ENCODE measurements at places on chromosomes 4 and X.

- DNase-seq: no peak
Observed at GRCh38 chr4:125750828-125751466, 436.2 kb downstream of the FAT4 start.

DNA sequence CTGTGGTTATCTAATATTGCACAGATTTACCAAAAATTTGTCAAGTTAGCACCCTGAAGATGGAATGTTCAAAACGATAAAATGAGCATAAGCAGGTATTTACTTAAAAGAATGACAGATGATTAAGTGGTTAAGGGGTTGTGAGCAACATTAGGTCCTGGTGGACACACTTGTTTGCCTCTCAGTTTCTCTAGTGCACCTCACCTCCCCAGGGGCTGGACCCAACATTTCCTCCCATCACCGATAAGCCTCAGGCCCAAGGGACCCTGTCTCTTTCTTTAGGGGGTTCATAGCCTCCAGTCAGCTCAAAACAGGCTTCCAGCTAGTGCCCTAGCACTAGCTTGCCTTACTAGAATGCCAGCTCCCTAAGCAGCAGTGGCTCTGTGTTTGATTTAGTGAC, 88.0 kb downstream of the ATP11C start:
- DNase-seq: no peak

- peak; percentile 33 for DNase-seq
Observed at GRCh38 chrX:8971116-8971515, 62.8 kb downstream of the FAM9B start.

GRCh38 chr4:37601531-37601930, 84.6 kb downstream of the RELL1 start:
- peak; percentile 84 for DNase-seq

DNA sequence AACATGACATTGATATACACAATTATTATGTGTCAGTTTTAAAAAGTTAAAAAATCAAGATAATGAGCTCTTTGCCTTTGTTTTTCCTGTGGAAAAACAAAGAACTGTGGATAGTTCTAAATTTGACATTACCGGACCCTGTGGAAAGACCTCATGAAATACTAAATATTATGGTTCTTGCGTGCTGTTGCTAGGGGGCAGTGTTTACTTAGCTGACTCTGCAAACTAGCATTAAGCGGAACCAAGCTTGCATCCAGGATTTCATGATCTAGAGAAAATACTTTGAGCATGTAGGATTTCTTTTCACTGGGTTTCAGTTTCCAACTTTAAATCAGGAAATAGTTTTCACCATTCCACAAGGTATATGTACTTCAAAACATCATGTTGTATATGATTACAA, 33.6 kb downstream of the CLCN4 start:
- DNase-seq: peak; percentile 63

DNA sequence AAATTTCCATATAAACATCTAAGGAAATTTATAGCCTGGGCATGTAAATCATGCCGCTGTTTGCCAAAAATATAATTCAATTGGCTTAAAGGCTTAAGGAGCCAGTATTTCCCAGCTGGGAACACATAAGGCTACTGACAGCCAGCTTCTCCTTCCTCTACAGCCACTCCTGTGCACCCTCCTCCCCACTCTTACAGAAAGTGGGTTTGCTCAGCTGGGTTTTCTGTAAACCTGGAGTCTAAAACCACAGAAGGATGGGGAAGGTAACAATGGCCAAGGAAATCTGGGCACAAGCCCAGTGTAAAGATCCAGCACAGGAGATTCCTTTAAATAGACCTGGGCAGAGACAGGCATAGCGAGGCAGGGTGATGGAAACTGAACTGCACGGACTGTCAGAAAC, 18.5 kb downstream of the ACSL1 start:
- DNase-seq: no peak

GRCh38 chr4:38805530-38806145, 1.0 kb upstream of the TLR1 start:
- DNase-seq: peak; percentile 86

- no peak for DNase-seq
Observed at GRCh38 chr4:74375824-74376426, 11.0 kb downstream of the EREG start.

DNA sequence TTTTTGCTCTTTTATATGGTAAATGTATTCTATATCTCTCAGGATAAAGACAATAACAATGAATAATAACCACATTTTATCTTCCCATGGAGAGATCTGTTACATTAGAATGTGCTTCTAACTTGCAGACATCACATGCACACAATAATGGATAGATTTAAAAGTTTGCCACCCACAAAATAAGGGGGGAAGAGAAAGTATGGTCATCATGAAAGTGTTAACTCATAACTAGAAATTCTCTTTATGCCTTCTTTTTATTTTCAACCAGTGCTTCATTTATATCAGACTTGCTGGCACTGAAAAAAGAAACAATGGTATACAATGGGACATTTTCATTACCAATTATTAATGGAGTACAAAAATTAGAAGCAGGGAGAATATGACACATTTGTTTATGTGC, 470.0 kb downstream of the FAT4 start:
- no peak for DNase-seq

DNA sequence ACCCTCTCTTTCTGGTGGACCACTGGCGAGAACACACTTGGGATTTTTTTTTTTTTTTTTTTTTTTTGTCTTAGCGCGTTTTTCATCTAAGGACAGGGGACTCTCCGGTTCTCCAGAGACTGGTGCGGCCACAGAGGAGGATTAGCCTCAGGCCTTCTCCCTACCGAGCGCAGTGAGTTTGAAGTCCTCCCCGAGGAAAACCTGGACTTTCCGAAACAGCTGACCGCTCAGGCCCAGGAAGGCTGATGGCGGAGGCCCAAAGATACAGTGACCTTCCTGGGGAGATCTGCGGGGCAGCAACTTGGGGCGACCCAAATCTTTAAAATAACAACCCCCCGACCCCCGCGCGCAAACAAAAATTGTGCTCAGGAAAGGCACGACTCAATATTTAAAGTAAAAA, 9.2 kb downstream of the NKX3-2 start:
- DNase-seq: no peak

- DNase-seq: no peak
Observed at GRCh38 chrX:4876268-4876667, 1162.8 kb upstream of the PRKX start.

DNA sequence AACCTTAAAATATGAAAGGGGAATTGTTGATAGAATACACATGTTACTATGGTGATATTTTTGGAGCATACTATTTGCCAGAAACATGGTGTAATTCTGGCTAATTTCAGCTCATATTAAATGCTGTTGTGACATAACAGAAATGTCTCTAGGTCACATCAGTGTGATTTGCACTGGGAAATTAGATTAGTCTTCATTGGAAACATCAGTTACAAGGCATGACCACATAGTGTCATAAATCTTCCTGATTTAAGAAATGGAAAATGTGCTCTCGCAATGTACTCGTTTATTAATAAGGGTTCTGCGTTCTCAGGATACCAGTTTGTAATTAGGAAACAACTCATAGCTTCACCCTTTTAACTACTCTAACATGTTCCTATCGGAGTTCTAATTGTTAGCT, 72.9 kb upstream of the GYPA start:
- no peak for DNase-seq

- no peak for DNase-seq
Observed at GRCh38 chr4:4810778-4811177, 48.7 kb upstream of the MSX1 start.

GRCh38 chr4:15992167-15992485, 29.2 kb upstream of the FGFBP2 start:
- no peak for DNase-seq

- no peak for DNase-seq
Observed at GRCh38 chrX:79325263-79325958, 41.7 kb downstream of the ITM2A start.

- DNase-seq: no peak
Observed at GRCh38 chr4:80340036-80340435, 4.5 kb downstream of the CFAP299 start.

- DNase-seq: no peak
Observed at GRCh38 chr4:27685091-27685490, 824.5 kb downstream of the STIM2 start.
